ENCODE measurements at places on chromosomes 11 and 22. TPM values are rescaled to one million over a fixed set of nuclear protein-coding genes. Genes with fewer than 3 reads are reported as not detected.

OR8H2 gene
- total RNA-seq, result not detected

CNIH2 gene
- total RNA-seq, result 0.13 TPM

NRGN gene
- total RNA-seq, result 8.2 TPM

OR5A1 gene
- not detected for total RNA-seq

POU2F3 gene
- not detected for total RNA-seq

OR51B5 gene
- not detected for total RNA-seq

UBQLNL gene
- 0.07 TPM for total RNA-seq

C1QTNF4 gene
- total RNA-seq, result 0.43 TPM

PKDREJ gene
- total RNA-seq, result under 0.01 TPM

CELSR1 gene
- total RNA-seq, result 1.3 TPM

SPTBN2 gene
- 40.0 TPM for total RNA-seq
